ENCODE measurements at places on chromosomes 11 and 22.
A peak's percentile ranks its signal among the peaks of the same experiment; 100 is the strongest.

DNA sequence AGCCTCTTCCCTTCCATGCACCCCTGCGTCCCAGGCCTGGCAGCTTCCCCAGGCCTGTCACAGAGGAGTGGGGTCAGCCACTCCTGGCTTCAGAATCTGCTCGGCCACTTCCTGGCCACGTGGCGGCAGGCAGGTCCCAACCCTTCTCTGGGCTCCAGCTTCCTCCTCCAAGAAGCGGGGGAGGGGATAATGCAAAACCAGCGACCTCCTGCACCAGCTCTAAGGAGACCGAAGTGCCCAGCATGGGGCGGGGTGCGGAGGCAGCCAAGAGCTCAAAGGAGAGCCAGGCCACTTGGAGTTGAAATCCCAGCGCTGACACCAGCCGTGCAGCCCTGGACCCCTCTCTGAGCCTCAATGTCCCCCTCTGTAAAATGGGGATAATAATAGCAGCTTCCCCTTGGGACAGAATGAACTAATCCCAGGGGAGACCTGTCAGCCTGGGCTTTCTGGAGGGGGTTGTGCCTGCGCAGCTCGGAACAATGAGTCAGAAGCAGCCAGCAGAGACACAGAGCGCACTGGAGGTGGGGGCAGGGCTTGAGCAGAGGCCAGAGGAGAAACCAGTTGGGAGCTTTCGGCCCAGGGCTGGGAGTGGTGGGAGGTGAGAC, 22.8 kb upstream of the PICK1 start:
- H3K4me1 ChIP-seq = peaks cover 4% of the 10 kb centered on the region
- no peaks in the 10 kb centered on the region for H3K27me3 ChIP-seq
- H3K27ac ChIP-seq = no peak overlapping the region
- DNase-seq = peak; percentile 50

- H3K27ac ChIP-seq = no peak overlapping the region
- no peak for DNase-seq
- H3K4me3 ChIP-seq = no peak overlapping the region
- H3K4me1 ChIP-seq = no peaks in the 10 kb centered on the region
Observed at GRCh38 chr11:95616256-95616804, 173.3 kb downstream of the FAM76B start.

DNA sequence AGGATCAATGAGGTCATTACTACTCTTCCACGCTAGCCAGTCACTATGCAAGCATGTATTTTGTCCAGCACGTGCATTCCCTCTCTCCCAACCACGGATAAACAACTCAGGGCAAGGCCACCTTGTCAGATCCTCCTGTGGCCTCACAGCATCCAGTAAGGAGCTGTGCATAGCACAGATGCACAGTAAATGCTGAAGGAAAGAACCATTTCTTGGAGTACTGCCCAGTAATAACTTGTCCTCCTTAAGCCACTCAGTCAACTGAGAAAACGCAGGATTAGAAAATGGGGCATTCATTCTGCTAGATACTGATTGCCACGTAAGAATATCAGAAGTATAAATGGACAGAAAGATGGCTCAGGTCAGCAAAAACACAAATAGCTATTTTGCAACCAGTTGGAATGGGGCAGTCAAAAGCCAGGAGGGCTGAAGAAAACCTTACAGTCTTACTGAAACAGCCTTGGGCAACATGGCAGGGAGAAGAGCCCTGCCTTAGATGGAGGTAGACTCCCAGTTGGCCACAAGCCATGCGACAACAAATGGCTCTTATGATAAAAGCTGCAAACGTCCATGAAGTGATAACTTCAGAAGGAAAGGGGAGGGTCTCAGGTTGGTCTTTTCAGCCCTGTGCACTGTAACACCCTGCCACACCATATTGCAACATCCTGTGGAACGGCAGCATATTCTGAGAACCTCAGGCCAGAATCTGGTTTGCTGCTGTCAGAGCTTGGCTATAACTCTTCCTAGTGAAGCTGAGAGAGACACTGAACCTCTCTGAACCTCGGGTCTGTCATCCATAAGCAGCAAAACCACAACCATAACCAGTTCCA, 23.0 kb downstream of the PC start:
- DNase-seq = no peak
- H3K36me3 ChIP-seq = no peaks in the 10 kb centered on the region
- no peaks in the 10 kb centered on the region for H3K4me1 ChIP-seq
- H3K27me3 ChIP-seq = no peaks in the 10 kb centered on the region
- H3K4me3 ChIP-seq = no peak overlapping the region

GRCh38 chr22:47322854-47323253, 560.4 kb downstream of the TBC1D22A start:
- no peak overlapping the region for H3K27ac ChIP-seq
- H3K36me3 ChIP-seq = no peaks in the 10 kb centered on the region
- no peaks in the 10 kb centered on the region for H3K4me1 ChIP-seq

GRCh38 chr22:44154436-44154942, 26.2 kb upstream of the PARVG start:
- H3K27ac ChIP-seq = no peak overlapping the region
- no peaks in the 10 kb centered on the region for H3K36me3 ChIP-seq
- no peaks in the 10 kb centered on the region for H3K27me3 ChIP-seq
- H3K4me3 ChIP-seq = no peak overlapping the region
- no peak for DNase-seq

DNA sequence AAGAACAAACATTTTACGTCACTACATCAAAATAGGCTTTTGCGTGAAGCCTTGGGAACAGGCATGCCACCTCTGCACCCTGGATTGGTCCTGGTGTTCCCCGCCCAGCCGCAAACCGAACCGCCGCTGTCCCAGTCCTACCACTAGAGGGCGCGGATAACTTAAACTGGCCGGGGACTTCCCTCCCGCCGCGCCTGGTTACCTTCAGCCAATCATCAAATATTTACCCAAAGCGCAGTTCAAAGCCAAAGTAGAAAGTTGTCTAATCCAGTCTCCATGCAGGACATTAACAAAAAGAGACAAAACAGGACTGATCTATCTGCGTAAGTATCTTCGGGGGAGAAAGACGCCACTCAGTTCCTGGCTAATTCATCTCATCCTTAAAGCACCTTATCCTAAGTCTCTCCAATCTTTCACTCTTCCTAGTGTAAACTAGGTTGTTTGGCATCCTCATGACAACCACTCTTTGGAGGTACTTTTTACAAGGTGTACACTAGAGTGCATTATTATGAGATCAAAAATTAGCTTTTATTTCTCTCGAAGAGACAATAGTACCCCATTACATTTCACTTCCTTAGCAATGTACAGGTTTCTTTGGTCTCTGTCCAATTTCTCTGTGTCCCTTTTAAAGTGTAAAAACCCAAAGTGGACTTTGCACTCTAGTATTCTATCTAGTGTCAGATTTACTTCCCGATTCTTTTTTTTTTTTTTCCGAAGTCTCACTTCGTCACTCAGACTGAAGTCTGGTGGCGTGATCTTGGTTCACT, 3.9 kb upstream of the CRY2 start:
- H3K4me3 ChIP-seq = no peak overlapping the region
- H3K27me3 ChIP-seq = no peaks in the 10 kb centered on the region
- H3K36me3 ChIP-seq = no peaks in the 10 kb centered on the region
- peak; percentile 84 for DNase-seq
- peaks cover 3% of the 10 kb centered on the region for H3K4me1 ChIP-seq

DNA sequence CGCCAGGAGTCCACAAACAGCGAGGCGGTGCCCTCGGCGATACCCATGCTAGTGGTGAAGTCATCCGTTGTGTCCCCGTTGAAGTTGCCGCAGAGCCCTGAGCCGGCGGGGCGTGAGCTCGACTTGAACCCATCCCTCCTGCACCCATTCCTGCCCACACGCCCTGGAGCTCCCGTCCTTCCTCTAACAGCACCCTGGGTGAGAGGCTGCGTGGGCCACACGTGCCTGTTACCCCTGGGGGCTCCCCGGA, 8.3 kb downstream of the MUC6 start:
- no peak overlapping the region for H3K27ac ChIP-seq
- no peaks in the 10 kb centered on the region for H3K36me3 ChIP-seq
- H3K27me3 ChIP-seq = no peaks in the 10 kb centered on the region
- H3K4me3 ChIP-seq = no peak overlapping the region
- DNase-seq = no peak
- H3K4me1 ChIP-seq = no peaks in the 10 kb centered on the region

All from ovary (tissue), 10 donors.